Fibroblast of mammary gland (primary cell): ENCODE measurements at places on chromosomes 16 and 17.

GRCh38 chr17:55693254-55694216 is 29.1 kb downstream of the TMEM100 start:
- DNase-seq = peak; percentile 82

DNA sequence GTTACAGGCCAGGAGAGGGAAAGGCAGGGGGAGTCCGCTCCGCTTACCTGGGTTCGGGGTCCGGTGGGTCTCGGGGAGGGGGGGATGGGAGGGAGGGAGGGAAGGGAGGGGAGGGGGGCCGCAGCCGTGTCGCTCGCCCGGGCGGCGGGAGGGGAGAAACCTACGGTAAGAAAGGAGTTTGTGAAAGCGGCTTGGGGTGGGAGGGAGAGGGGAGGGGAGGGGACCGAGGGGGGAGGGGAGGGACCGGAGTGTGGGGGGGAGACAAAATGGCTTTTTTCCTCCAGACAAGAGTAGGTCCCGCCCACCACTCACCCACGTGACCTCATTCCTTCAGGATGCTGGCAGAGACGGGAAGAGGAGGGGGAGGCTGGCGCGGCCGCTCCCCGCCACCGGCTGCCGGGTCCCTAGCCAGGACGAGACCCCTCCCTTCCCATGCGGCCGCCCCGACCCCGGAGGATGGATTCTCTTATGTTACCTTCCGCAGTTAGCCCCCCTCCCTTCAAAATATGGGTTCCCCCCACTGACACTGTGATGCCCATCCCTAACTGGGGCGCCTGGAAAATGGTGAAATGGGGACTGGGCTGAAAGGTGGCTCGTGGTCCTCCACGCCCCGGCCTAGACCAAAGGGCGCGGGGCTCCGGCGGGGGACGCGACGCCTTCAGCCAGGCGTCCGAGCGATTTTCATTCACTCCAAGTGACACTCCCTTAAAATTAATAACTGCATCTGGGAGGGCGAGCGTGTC is at the start of gene PCGF2:
Gene PCGF2, minus strand, starts transcription at position 188 of the 743 bp plus-strand sequence. CDS start 7,934 bp downstream, outside the sequence.
- DNase-seq = peak; percentile 84

- no peak for DNase-seq
These were observed 107.3 kb downstream of the MSI2 start for GRCh38 chr17:57363580-57363979.

DNA sequence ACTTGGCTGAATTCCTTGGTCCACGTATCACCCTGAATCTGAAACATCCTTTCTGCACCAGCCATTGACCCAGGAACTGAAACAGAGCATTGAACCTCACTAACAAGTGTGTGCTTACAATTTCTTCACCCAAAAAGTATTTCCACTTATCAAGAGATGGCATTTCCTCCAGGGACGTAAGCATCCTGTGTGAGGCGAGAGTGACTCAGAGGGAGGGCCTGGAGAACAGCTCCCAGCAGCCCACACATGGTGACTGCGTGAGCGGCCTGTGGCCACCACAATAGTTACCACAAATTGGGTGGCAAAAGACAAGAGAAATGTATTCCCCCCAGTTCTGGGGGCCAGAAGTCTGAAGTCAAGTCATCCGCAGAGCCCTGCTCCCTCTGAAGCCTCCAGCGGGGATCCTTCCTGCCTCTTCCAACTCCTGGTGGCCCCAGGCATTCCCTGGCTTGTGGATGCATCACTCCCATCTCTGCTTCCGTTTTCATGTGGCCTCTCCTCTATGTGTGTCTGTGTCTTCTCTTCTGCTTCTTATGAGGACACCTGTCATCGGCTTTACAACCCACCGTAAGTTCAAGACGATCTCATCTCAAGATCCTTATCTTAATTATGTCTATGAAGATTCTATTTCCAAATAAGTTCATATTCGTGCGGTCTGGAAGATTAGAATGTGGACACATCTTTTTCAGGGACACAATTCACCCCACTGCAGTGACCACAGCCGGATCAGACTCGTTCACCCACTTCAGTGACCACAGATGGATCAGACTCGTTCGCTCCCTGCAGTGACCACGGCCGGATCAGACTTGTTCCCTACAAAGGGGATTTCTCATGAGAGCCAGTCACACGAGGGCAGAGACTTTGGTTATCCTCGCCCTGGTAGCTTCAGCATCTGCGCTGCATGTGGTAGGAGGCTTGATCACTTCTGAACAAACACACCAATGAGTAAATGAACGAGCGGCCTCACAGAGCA is 122.6 kb upstream of the FOXF1 start:
- peak; percentile 97 for DNase-seq

DNA sequence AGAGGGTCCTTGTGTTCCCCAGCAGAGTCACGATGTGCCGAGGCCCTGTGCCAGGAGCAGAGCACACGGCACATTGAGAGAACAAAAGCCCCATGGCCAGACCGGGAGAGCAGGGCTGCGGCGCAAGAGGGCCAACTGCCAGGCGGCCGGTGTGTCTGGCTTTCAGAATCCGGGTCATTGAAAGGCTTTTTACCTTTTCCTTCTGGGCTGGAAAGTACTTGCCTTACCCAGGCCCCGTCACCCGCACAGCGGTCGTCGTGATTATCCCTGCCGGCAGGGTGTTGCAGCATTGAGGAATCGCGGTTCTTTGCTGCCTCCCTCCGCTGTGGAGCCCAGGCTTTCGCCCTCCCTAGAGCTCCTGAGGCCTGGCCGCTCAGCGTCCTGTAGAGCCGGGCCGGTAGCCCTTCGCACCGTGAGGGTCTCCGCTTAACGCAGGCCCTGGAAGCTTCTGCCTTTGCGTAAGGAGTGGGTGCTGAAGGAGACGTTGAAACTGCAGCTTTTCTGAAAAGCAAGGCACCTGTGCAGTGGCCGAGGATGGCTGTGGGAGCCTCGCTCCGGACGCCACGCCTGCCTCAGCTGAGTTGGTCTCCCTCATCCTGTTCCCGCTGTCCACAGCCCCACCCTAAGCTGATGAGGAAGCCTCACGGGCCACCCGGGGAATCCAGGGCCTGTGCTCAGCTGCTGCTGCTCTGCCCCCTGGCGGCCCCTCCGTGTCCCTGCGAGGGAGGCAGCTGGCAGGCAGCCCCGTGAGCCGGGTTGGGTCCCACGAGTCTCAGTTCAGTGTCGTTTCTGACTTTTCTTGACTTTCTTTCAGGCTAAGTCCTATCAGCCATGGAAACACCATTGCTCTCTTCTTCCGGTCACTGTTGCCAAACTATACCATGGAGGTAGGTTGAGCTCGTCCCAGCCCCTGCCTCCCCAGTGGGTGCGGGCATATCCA is 8.6 kb upstream of the MC1R start:
- DNase-seq = peak; percentile 82

GRCh38 chr17:77852731-77853130 is 105.8 kb upstream of the TNRC6C start:
- no peak for DNase-seq

GRCh38 chr17:78105101-78105500 is 23.5 kb downstream of the TMC6 start:
- no peak for DNase-seq

GRCh38 chr17:40291281-40291664 is 3.6 kb downstream of the CDC6 start:
- DNase-seq = no peak
